ENCODE measurements at places on chromosomes 1 and 21.
A peak's percentile ranks its signal among the peaks of the same experiment; 100 is the strongest.

DNA sequence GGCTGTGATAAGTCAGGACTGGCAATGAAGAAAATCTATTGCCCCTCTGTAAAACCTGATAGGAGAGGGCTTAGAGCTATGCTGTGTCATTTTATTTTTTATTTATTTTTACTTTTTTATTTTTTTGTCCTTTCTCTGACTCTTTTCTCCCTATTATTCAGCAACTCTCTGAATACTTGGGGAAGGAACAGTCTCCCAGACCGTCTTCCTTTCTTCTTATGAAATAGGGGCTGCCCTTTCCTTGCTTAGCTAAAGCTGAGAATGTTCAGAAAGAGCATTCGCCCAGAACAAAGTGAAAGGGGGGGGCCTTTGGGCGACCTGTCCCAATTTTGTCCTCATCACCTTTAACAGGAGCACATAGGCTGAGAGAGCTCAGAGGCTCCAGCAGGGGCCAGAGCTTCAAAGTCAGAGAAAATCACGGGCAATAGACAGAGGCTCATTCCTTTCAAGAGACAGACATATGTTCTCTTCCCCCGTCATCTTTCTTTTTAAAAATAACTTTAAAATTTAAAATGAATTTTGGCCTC lies 80.9 kb downstream of the RNF220 start:
- no peak for DNase-seq

DNA sequence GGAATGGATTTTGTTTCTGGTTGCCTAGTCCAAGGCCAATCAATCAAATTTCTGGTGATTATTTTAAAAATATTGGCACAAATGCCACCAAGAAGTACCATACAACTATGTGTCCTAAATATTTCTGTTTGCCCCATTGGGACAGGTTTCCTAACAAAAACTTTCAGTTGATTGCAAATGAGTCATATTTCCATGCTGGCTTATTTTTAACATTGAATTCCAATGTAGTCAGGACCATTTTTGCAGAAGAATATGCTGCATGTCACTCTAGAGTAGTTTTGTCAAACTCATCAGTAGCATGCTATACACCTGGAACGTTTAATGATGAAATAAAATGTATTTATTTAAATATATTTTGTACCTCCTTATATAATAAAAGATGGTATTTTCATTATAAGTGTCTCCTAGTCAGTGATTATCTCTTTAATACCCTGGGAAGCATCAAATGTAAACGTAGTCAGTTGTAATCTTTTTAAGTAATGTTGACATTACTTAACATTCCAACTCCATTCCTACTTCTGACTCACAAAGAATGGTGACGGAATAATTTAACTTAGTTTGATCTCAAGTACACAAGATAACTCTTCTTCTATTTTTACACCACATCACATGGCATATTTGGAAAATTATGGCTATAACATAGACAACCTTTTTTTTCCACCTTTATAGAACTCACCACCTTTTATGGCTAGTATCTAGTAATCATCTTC lies 39.0 kb upstream of the USH2A start:
- no peak for DNase-seq

DNA sequence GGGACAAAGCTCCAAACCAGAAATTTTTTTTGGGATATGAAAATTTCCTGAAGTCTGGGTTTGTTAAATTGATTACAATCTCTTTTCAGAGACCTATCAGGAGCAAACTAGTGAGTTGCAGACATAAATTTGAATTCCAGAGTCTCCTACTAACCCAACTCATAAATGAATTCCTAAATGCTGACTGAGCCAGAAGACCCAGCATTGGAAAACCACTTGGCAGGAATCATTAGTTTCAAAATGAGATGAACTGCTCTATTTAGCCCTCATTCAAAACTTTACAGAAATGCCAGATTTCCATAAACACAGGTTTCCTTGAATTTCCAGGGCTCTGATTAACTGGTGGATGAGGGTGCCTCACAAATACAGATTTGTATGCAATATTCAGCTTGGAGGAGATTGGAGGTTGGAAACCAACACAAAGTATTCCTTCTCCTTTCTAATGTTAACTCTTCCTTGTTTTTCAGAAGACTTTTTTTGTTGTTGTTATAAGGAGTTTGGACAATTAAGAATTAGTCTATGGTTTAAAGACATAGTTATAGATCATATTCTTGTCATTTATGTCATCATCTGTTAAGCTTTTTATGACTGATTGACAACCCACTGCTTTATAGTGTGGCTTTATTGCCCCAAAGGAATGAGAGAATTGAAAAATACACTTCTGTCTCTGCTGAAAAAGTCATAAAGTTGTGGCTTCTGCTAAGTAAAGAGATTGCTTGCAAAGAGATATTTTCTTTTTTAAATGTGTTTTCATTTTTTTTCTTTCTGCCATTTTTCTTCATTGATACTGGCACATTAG lies 222.8 kb downstream of the HLX start:
- no peak for DNase-seq

DNA sequence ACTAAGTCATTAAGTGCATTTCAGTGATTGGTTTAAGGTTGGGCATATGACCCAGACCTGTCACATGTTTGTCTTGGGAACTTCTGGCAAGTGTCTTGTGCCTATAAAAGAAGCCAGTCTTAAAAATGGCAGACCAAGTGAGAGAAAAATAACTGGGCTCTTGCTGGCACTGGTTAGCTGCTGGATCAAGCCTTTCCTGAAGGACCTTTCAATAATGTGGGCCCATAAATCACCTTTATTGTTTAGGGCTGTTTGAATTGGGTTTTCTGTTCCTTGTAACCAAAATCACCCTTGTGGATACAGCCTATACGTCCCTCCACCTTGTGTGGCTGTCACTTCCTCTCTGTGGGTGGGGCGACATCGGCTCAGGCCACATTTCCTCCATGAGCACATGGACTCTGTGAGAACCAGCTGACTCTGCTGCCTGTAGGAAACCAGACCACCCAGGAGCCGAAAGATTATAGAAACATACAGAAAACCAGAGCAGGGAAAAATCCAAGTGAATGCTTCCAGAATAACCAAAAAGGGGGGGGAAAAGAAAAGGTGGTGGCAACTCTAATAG lies 25.6 kb upstream of the WNT4 start:
- DNase-seq, result no peak

DNA sequence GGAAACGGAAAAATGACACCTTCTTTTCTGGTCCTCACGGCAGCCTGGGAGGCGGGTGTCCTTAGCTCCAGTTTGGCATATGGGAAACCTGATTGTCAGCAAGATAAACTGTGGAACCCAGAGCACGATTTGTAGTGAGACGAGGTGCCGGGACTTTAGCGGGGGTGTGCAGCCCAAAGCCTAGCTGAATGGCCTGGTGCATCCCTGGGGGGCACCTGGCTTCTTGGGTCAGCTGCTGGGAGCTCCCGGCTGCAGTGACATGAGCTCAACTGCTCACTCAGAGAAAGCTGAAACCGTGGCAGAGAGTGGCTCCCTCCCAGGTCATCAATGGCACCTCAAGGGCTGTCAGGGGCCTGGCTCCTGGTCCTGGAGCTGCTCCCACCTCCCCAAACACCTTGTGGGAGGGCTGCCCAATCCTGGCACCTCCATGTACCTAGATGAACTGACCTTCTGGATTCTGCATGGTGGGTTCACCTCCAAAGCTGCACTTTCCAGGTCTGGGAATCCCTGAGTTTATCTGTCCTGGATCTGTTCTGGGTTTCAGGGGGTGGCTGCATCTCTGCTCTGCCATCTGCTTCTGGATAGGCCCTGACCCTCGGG lies 260.5 kb downstream of the MATN1 start:
- DNase-seq, result no peak

- no peak for DNase-seq
Observed at GRCh38 chr1:238029126-238029525, 138.4 kb upstream of the ZP4 start.

- DNase-seq, result no peak
Observed at GRCh38 chr1:74654708-74655107, 18.9 kb downstream of the ERICH3 start.

DNA sequence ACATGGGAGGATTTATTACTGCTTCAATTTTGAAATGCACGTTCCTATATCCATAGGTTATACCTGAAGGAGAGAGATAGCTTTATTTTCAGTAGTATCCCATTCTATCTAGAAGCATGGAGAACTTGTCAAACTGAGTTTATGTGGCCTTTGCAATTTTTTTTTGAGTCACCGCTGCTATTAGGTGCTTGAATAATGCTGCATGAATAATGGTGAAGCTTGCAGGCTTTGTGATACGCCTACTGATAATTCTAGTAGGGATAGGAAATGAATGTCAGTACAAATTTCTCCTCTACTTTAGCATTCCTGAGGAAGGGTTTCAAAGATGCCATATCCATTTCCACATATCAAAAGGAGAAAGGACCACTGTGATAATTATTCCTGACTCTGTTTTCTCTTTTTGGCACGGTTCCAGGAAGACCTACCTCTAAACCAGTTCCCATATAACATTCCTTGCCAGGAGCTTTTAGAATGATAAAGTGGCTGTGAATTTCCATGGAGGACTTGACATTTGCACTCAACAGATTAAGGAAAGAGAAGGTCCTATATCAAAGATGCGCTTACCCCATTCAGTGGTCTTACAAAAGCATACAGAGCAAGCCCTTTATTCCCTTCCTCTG lies 83.5 kb downstream of the SPATA46 start:
- no peak for DNase-seq

DNA sequence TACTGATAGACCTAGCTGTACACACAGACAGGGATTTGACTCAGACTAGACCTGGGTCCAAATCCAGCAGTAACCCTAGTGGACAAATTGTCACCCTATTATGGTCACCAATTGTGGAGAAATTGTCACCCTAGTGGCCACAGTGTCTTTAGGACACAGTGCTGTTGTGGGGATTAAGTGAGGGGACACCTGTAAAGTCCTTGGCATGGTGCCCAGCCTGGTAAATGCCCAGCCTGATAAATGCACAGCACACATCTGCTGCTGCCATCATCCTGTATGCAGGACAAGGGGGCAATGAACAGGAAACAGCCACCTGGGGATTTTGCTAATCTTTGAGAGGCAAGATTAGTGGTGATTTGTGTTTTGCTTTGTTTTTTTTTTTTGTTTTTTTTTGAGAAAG lies 2.3 kb downstream of the TMEM61 start:
- no peak for DNase-seq

DNA sequence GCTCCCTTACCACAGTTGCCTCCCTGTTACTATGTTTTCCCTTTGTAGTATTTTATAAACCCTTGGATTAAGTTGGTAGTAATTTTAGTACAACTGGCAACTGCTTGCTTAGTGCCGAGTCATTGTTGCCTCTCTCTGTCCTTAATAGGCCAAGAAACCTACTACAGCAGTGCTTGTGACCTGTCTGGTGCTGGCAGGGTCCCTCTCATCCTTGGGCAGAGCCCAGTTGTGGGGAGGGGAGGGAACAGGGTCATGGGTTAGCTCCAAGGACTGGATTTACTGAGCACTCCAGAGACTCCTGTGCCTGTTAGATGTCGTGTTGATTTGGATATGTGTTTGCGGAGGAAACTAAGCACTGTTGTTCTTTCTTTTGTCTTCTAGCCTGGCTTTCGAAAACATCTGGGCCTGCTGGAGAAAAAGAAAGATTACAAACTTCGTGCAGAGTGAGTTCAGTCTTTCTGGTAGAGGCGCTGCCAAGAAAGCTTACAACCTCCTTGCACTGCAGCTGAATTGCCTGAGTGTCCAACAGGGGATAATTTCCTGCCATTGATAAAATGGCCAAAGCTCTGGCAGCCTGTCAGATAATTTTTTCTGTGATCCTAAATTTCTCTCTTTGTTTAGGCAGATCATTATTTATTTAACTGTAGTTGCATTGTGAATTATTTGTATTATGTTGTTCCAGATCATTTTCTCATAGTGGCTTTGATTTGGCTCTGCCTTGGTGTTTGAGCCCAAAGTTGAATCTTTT lies 3.6 kb downstream of the UTP11 start:
- DNase-seq, result no peak

DNA sequence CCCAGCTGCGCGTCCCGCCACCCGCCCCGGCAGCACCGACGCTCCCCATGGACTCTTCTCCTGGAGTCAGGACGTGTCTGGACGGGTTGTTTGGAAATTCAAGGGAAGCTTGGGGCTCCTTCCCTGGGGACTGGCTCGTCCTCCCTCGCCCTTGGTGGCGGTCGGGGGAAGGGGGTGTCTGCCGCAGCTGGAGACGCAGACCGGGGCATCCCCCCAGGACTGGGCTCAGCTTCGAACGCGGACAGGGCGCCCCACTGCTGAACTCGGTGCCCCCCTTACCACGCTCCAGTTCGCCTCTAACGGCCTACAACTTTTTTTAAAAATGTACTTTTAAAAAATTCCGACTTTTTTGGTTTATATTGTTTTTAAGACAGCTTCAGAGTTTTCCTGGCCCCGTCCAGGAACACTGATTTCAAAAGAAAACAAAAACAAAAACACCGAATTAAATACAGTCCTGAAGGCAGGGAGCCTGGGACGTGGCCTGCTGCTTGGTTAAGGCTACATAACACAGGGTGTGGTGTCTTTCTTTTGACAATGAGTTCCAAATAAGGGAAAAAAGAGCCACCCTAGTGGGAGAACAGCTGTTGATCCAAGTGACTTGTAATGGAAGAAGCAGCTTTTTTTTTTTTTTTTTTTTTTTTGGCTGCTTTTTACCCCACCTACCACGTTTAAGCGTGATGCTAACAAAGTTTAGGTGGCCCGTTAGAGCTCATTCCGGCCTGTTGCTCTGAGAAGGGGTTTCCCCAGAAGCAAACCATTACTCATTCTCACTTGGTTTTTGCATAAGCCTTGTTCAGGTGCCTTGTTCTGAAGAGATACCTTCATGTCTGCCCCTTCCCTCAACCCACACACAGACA lies 862 bp upstream of the DIPK1A start:
- peak; percentile 78 for DNase-seq

- DNase-seq, result no peak
Observed at GRCh38 chr1:172500207-172500606, 32.7 kb upstream of the SUCO start.

- no peak for DNase-seq
Observed at GRCh38 chr1:243686159-243686558, 163.9 kb downstream of the AKT3 start.

- DNase-seq, result no peak
Observed at GRCh38 chr1:64975127-64975526, 8.8 kb upstream of the JAK1 start.

- no peak for DNase-seq
Observed at GRCh38 chr1:66147226-66147835, 354.6 kb downstream of the PDE4B start.

DNA sequence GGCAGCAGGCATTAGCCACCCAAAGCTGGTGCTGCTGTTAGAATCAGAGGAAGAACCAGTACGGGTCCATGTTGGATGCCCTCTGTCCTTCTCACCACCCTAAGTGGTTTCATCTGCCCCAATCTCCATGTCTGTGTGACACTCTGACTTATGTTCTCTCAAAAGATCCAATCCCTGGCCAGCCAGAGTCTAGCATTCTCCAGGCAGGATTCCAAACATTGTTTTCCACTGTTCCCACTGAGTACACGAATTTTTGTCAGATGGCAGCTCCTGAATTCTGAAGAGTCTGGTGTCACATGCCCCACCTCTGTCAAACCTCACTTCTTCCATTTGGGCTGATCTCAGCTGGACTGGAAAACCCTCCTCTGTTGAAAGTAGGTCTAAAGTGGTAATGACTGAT lies 166.0 kb downstream of the DISC1 start:
- no peak for DNase-seq

GRCh38 chr1:31809698-31810097 lies 6.1 kb downstream of the SPOCD1 start:
- DNase-seq, result no peak

- DNase-seq, result no peak
Observed at GRCh38 chr1:153563991-153564390, 1.7 kb downstream of the S100A2 start.

GRCh38 chr1:220045356-220046051 lies 801 bp downstream of the EPRS1 start:
- DNase-seq, result peak; percentile 27

All from activated CD8-positive, alpha-beta T cell treated with anti-CD3 and anti-CD28 coated beads for 36 hours (primary cell).